ENCODE measurements at places on chromosomes 12 and 14.

DNA sequence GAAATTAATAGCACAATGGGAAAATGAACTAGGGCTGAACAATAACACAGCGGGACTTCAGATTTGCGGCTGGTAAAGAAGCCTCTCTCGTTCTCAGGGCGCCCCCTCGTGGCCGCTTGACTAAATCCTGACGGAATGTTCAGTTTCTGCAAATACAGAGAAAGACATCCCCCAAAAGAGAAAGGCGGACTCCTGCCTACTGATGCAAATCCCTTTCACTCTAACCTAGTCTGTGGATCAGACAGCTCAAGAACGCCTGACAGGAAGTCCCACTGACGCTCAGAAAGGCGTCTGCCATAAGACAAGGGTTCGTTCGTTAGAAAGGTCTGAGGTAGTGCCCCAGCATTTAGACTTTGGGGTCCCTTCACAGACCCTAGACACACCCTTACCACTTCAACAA lies 2.5 kb downstream of the NUAK1 start:
- DNase-seq = peak; percentile 56

GRCh38 chr14:39956372-39956771 lies 524.1 kb upstream of the FBXO33 start:
- no peak for DNase-seq

- DNase-seq = no peak
Measured at GRCh38 chr12:30968211-30968610, 41.7 kb downstream of the TSPAN11 start.

DNA sequence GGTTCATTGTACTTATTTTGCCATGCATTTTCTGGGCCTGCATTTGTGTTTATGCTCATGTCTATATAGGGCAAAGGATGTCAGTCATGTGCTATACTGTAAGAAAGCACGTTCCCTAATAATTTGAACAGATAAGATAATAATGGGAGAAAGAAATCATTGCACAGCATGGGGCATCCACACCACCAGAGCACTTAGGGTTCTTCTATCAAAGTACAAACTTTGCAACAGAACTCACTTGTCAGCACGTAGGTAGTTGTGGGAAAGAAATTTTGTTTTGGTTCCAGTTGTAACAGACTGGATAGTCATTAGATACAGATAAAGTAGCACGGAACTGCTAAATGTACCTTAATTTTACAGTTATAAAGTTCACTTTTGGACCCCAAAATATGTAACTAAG lies 10.1 kb downstream of the PPP1CC start:
- DNase-seq = no peak

DNA sequence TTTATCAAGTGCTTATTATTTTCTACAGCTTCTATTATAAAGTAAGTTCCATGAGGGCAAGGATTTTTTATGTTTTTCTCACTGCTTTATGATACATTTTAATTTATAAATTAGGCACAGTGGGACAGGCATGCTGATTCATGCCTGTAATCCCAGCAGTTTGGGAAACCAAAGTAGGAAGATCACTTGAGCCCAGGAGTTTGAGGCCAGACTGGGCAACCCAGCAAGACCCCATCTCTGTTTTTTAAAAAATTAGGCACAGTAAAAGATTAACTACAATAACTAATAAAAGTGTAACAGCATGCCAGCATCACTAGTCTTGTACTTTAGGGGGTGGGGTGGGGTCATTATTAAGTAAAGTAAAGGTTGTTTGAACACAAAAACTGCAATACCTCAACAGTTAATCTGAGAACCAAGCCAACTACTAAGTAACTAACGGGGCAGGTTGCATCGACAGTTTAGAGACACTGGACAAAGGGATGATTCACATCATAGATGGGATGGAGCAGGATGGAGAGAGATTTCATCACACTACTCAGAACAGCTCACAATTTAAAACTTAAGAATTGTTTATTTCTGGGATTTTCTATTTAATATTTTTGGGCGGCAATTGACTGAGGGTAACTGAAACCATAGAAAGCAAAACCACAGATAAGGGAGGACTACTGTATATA lies 119.5 kb downstream of the PLEKHA5 start:
- no peak for DNase-seq

GRCh38 chr14:56333359-56334292 lies 215.4 kb downstream of the PELI2 start:
- no peak for DNase-seq

DNA sequence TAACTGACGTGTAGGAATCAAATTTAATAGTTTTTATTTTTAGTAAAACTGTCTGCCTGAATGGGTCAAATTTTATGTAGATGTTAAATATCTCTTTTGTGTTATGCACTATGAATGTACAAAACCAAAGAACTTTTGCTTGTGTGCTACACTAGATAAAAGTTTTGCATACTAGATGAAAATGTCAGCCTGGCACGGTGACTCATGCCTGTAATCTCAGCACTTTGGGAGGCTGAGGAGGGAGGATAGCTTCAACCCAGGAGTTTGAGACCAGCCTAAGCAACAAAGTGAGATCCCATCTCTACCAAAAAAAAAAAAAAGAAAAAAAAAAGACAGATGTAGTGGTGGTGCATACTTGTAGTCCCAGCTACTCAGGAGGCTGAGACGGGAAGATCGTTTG lies 11.1 kb downstream of the AEBP2 start:
- DNase-seq = no peak

DNA sequence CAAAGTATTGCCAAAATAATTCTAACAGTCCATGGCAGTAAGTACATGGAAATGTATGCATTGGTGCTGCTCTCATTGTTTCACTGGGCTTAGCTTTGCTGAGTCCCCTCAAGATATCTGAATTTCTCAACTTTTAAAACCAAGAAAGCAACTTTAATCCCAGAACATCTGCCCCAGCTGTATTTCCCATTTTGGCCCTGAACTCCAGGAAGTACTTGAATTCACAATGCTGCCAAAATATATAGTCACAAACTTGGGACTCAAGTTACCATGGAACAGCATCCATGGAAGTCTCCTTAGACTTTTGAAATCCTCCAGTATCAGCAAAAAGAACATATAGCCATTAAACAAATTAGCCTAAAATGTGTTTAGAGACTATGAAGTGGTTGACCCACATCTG lies 78.5 kb upstream of the FLRT2 start:
- no peak for DNase-seq

DNA sequence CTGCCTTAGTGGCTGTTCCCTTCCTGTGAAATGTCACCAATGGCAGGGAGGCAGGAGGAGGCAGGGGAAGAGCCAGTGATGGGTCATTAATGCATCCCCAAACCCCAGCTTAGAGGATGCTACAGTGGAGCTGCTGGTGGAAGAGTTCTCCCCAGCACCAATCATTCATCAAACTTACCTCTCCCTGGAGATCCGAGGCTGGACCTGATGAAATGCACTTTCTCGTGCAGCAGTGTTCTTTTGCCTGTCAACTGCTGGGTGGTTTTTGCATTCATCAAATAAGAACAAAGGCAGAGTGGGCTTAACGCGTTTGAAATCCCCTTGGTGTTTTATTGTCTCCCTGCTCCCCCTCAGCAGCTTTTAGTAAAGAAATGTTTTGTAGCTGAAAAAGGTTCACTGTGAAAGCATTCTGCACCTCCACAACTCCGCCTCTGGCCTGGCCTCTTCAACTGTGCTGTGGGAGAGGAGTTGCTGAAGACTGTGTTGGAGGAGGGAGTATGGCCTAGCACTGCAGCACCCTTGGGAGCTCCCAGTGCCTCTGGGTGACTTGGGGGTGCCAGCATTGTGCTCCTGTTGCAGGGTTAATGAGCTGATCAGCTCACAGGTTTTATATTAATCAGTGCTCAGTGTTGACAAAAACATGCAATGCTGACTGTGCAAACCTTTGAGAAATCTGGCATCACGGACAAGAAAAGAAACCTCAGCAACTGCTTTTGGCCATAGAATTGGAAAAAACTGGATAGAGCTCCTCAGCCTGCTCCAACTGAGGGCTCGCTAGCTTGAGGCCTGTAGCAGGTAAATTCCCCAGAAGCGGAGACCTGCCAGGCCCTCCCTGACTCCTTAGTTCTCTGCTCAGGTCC lies 14.4 kb downstream of the TSPAN9 start:
- no peak for DNase-seq

GRCh38 chr12:104137001-104137901 lies 759 bp downstream of the NFYB start:
- peak; percentile 11 for DNase-seq

GRCh38 chr12:66620688-66621087 lies 58.2 kb downstream of the GRIP1 start:
- DNase-seq = no peak

DNA sequence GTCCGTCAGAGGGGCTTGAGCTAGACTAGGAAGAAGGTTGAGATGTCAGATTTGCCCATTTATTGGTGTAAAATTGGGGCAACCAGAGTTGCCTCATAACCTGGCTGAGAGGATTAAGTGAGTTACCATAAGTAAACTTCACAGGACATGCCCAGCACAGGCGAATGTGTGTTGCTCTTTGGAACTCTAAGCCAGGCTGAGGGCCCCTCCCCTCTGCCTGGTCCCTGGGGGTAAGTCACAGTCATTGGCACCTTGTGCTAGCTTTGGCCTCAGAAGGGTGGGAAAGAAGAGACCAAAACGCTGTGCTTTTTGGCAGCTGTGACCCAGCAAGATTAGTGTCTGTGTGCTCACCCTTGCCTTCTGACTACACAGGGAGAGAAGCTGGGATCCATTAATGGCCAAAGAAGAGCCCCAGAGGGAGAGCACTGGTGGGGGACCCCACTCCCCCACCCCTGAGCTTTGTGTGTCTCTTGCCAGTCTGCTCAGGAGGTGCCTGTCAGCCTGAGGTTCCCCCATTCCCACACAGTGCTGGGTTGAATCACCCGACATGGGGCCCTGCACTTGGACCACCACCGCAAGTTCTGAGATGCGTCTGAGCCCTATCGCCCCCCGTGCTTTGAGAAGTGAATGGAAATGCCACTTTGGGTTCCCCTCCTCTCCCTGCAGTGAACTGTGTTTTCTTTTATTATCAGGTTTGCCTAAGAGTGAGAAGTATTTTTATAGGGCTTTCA lies 74.1 kb downstream of the CACNA1C start:
- DNase-seq = no peak

DNA sequence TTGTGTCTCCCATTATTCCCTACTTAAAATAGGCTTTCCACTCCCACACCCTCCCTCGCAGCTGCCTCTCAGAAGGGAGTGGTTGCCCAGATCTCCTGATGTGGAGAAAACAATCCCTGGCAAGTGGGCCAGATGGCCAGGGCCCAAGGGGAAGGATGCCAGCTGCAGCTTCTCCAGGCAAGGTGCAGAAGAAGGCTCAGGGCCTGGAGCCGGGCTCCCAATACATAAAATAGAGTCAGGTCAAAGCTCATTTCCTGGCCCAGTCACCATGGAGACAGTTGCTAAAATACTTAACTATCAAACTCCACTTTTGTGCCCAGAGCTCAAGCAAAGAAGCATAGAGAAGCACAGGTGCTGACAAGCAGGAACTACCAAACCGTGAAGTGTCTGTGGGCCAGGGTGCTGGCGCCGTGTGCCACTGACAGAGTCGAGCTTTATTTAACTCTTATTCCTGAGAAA lies 45.7 kb upstream of the ITPR2 start:
- DNase-seq = no peak

DNA sequence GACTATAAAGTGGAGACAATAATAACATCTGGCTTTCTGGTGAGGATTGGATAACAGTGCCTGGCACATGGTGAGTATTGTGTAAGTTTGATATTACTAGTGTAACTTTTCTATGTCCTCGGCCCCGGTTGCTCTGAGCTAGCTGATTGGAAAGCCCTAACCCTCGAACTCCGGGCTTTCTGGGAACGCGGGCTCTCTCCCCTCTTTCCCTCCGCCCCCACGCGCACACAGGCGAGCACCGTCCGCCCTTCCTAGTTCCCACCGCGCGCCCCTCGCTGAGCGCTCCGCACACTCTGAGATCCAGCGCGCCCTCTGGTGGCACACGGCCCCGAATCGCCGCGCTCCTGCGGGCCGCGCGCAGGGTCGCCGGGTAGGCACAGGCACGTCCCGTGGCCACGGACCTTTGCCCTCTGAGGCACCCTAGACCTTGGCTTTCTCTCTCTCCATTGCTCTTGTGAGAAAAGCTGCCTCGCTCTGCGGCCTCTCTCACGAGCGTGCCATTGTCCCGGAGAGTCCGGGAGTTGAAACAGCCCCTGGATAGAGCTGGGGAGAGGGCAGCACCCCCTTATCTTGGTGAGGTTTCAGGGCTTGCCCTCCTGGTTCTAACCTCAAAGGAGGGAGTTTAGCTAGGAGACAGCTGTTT lies 23.2 kb upstream of the ESRRB start:
- DNase-seq = peak; percentile 16

GRCh38 chr14:79732911-79733655 lies 478.2 kb downstream of the DIO2 start:
- no peak for DNase-seq

DNA sequence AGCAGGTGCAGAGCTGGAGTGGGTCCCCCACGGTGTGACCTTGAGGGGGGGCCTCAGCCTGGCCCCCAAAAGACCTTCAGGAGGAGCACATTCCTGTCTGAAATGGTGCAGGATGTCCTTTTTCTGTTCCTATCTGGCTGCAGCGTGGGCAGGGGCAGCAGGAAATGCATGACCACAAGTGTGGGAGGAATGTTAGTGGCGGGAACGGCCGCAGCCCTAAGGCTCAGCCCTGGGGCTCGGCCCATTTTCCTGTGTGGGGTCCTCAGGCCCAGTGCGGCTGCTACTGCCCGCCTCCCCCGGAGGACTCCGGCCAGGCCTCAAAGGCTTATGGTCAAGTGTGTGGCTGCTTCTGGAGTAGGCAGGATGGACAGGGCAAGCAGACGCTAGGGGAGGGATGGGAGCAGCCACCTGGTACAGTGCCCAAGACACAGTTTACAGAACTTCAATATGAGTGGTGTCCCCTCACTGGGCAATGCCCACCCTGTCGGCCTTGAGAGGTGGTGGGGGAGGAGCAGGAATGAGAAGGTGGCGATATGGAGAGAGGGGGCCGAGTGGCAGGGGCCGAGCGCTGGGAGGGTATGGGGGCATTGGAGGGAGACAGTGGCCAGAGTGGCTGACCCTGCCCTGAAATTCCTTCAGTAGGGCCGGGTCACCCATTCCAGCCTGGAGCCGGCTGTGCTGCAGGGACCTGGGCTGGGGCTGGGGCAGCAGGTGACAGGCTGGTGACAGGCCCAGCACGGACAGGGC lies 137.4 kb downstream of the CALM1 start:
- DNase-seq = no peak

GRCh38 chr14:39368261-39368959 lies 63.8 kb downstream of the FBXO33 start:
- no peak for DNase-seq

- no peak for DNase-seq
Measured at GRCh38 chr14:104889375-104889757, 24.3 kb downstream of the CEP170B start.

DNA sequence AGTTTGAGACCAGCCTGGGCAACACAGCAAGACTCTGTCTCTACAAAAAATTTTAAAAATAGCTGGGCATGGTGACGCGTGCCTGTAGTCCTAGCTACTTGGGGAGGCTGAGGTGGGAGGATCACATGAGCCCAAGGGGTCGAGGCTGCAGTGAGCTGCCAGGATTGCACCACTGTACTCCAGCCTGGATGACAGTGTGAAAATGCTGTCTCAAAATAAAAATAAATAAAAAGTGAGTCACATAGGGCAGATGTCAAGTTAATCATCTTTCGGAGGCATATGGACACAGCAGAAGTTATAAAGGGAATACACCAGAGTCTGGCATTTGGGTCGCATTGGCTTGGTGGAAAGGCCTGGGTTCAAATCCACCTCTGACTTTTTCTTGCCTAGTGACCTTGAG lies 92.7 kb downstream of the PHETA1 start:
- DNase-seq = no peak

GRCh38 chr14:96104469-96105057 lies 65.4 kb downstream of the C14orf132 start:
- no peak for DNase-seq

All from effector CD8-positive, alpha-beta T cell (primary cell).